ENCODE measurements at places on chromosomes 3 and 15. TPM values are rescaled to one million over a fixed set of nuclear protein-coding genes. Genes with fewer than 3 reads are reported as not detected.

The WDR72 gene
- not detected for total RNA-seq

The AGBL1 gene
- not detected for total RNA-seq

The GOLGA8S gene
- total RNA-seq, result 0.13 TPM

The ASB14 gene
- not detected for total RNA-seq

The TGM5 gene
- 0.33 TPM for total RNA-seq

The IGDCC3 gene
- not detected for total RNA-seq

The CCR8 gene
- not detected for total RNA-seq

The AAGAB gene
- 21.3 TPM for total RNA-seq

The ACAD11 gene
- 17.2 TPM for total RNA-seq

The HGD gene
- 0.69 TPM for total RNA-seq

The RBSN gene
- total RNA-seq, result 31.6 TPM

DNA sequence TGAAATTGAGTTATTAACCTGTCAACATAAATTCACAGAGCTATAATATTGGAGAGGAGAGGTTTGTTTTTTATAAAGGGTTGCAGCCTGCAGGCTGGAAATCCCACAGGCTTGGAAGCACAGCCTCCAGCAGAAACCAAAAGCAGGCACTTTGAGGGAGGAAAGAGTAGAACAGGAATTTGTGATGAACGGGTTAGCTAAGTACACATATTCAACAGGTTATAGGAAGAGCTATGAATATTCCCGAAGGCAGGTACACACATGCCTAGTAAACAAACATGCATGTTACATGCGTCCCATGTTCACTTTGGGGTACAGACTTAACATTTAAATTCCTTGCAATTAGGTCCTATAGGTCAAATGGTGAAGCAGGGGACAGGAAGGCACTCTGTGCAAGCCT, 25.9 kb upstream of the LIPC start:
- DNase-seq, result peak; percentile 72

- DNase-seq, result peak; percentile 19
Measured at GRCh38 chr3:46024131-46024530, 3.2 kb downstream of the XCR1 start.

GRCh38 chr3:107660306-107660976, 137.7 kb downstream of the BBX start:
- no peak for DNase-seq

GRCh38 chr3:59654123-59654479, 604.3 kb upstream of the CFAP20DC start:
- no peak for DNase-seq

DNA sequence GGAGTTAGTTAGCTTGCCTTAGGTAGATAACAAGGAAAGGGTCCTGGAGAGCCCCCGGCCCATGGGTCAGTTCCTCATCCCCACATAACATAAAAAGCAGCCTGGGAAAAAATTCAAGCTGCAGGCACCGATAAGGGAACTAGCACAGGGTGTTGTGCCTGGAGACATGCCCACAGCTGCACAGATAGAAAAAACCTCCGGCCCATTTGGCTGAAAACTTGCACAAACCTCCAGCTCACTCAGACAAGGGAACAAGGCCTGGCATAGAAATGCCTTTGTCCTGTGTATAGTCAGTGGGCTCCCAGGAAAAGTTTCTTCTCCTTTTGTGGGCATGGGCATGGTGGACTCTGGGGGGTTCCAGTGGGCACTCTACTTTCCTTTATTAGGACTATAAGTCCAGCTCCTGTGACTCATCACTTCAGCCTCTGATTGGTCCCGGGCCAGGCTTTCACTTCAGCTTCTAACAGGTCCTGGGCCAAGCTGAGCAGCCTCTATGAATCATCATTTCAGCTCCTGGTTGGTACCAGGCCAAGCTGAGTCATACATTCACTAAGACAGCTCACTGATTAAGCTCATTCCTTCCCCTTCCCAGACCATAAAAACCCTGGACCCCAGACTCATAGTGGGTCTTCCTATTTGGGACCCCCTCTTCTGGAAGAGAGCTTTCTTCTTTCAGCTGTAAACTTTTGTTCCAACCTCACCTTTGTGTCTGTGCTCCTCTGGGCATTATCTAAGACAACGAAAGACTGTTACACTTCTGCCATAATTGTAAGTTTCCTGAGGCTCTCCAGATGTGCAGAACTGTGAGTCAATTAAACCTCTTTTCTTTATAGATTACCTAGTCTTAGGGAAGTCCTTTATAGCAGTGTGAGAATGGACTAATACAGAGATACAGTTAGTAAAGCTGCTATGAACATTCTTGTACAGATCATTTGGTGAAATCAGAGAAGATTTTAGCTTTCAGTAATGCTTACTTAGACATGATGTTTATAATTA, 348.0 kb upstream of the DPPA4 start:
- DNase-seq, result peak; percentile 93

GRCh38 chr3:185924375-185924774, 13.4 kb downstream of the TRA2B start:
- no peak for DNase-seq

DNA sequence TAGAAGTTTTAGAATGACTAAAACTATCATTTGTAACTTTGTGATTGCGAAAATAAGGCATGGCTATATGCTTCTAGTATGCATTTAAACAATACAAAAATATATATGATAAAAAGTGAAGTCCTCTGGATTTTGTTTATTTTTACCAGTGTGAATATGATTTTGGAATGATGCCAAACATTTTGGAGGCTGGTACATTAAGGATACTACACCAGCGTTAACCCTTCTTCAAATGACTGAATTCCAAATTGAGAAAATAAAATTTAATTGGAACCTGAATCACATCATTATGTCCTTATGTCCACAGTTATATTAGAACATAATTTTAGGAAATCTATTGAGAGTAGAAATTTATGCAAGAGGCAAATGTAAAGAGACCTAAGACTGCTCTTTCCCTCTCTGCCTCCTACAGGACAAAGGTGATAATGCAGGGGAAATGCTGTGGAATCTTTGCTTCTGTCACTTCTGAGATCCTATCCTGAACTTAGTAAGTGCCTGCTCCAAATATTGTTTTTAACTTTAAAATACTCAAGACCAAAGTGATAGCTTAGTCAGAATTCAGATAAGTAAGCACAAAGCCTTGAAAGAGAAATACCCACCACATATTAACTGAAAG, 121.1 kb upstream of the NANOGP8 start:
- DNase-seq, result no peak

GRCh38 chr3:181896605-181897004, 184.9 kb downstream of the SOX2 start:
- no peak for DNase-seq

- no peak for DNase-seq
Measured at GRCh38 chr3:5304789-5305683, 117.5 kb downstream of the EDEM1 start.

GRCh38 chr3:183285318-183285717, 32.3 kb downstream of the B3GNT5 start:
- DNase-seq, result no peak

Data from esophagus muscularis mucosa (tissue), 4 donors.